ENCODE measurements at places on chromosomes 1 and 21. TPM values are rescaled to one million over a fixed set of nuclear protein-coding genes. Genes with fewer than 3 reads are reported as not detected.

- no peak for DNase-seq
Observed at GRCh38 chr1:173137107-173137706, 69.9 kb downstream of the TNFSF4 start.

- no peak for DNase-seq
Observed at GRCh38 chr1:31792116-31792515, 23.7 kb downstream of the SPOCD1 start.

The KIF17 gene
- 4.4 TPM for total RNA-seq

GRCh38 chr1:192810253-192810880 lies 1.5 kb downstream of the RGS2 start:
- no peak for DNase-seq

DNA sequence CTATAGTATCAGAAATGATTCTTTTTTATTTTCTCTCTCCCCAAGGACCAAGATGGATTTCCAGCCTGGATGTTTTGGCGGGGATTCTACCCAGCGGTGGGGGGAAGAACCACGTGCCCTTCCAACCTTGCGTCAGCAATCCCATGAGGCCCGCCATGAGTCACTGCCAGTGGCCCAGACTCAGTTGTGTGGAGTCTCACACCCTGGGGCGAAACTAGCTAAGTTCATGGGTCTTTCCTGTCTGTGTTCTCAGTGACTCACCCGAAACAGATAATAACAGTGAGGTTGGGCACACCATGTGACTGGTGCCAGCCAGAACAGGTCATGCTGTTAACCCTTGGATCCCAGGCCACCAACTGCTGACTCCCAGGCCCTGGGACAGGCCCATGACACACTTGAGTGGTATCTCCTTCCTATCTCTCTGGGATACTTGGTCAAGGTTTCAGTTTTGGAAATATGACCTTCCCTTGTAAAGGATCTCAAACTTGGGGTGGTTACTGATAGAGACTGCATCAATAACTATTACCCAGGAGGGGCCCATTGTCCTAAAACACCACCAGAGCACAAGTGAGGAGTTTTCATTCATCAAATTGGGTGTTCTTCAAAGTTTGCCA lies 98.0 kb upstream of the DUSP10 start:
- no peak for DNase-seq

The SPATA1 gene
- total RNA-seq = 1.9 TPM

The BRINP2 gene
- total RNA-seq = 15.0 TPM

GRCh38 chr1:162299018-162299417 lies 77.6 kb downstream of the SPATA46 start:
- no peak for DNase-seq

DNA sequence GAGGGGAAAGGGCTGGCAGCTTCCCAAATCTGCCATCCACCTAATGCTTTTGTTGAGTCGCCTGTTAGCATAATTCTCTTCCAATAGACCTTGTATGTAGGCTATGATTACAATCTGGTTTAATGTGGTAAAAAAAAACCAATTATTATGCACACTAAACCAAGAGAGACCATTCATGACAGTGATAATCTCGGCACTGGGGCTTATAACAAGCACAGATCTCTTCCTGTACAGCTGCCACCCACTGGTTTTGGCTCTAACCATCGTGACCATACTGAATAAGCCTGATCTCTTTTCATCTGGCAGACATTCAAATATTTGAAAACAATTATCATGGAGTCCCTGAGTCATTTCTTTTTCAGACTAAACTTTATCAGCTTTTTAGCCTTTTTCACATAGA lies 12.0 kb upstream of the SYT14 start:
- DNase-seq = no peak

The C1orf87 gene
- total RNA-seq = 0.31 TPM

The GPR137B gene
- 52.4 TPM for total RNA-seq

The ZNF683 gene
- not detected for total RNA-seq

The OR10R2 gene
- not detected for total RNA-seq

- DNase-seq = no peak
Observed at GRCh38 chr1:186806477-186806876, 22.3 kb upstream of the PLA2G4A start.

The EFNA4 gene
- total RNA-seq = 0.62 TPM

DNA sequence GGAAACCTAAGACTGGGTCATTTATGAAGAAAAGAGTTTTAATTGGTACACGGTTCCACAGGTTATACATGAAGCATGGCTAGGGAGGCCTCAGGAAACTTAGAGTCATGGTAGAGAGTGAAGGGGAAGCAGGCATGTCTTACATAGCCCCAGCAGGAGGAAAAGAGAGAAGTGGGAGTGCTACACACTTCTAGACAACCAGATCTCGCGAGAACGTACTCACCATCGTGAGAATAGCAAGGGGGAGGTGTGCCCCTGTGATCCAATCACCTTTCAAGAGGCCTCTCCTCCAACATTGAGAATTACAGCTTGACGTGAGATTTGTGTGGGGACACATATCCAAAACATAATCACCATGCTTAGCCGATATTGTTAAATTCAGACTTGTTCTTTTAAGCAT lies 62.8 kb downstream of the DYRK1A start:
- DNase-seq = no peak

GRCh38 chr1:2174348-2175054 lies 20.1 kb downstream of the FAAP20 start:
- DNase-seq = peak; percentile 45

DNA sequence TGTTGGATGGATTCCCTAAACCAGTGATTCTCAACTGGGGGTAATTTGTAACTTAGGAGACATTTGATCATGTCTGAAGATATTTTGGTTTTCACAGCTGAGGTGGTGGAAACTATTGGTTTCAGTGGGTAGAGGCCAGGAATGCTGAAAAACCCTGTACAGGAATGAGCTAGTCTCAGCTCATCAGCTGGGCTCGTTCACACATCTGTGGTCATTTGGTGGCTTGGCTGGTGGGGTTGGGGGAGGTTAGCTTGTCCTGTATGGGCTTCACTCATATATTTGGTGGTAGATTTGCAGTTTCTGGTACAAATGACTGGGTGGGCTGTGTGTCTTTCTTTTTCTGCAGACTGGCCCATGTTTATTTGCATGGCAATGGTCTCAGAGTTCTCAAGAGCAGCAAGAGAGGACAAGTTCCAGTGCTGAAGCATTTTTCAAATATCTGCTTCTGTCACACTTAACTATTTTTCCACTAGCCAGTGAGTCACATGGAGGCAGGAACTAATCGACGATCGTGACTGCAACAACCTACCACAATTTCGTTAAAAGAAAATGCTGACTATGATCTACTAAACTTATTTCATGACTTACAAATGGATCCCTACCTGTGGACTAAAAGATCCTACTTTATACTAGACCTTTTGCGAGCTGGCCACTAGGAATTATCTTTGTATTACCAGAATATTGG lies 321.7 kb upstream of the PLXNA2 start:
- DNase-seq = no peak

DNA sequence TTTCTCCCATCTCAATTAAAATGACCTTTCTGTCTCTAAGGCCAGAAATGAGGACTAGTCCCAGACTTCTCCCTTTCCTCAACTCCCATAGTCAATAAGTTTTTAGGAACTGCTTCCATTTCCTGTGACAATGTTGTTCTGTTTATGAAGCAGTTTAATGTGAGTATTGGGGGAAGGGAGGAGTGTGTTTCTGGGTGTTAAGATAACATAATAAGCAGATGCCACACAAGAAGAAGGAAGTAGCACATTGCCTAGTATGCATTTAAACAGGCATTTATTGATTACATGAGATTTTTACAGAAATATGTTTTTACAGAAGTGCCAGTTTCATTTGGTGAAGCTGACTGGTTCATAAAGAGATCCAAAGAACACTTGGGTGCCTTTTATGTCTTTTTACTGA lies 65.6 kb upstream of the TNR start:
- DNase-seq = no peak

DNA sequence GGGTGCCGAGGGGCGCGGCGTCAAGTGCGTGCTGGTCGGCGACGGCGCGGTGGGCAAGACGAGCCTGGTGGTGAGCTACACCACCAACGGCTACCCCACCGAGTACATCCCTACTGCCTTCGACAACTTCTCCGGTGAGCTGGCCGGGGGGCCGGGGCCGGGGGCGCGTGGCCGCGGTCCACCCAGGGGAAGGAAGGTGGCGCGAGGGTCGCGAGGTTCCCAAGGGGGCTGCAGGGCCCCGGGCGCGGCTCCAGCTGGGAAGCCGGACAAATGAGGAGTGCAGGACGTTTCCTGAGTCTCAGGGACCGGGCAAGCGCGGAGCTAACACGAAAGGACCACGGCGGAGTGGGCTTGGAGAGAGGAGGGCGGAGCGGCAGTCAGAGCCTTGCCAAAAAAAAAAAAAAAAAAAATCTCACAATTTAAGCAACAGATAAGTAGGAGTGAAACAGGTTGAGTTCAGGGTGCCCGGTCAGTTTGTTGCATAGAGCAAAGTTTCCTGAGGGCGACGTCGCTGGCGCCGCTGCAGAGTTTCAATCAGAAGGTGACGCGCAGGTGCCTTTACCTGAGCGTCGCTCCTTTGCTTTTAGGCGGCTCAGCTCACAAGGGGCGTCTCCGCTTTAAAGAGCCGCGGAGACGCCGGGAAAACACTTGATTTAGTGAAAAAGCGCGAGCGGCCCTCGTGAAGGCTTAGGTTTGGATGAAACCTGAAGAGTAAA lies 750 bp downstream of the RHOU start:
- DNase-seq = no peak

GRCh38 chr1:53740621-53741105 lies 1.7 kb upstream of the GLIS1 start:
- DNase-seq = no peak

- DNase-seq = no peak
Observed at GRCh38 chr21:45421071-45421845, 16.3 kb downstream of the COL18A1 start.
